ENCODE measurements at places on chromosomes 16 and 17.
A peak's percentile ranks its signal among the peaks of the same experiment; 100 is the strongest.

GRCh38 chr17:30586818-30587595, 109.8 kb downstream of the GOSR1 start:
- DNase-seq, result no peak

DNA sequence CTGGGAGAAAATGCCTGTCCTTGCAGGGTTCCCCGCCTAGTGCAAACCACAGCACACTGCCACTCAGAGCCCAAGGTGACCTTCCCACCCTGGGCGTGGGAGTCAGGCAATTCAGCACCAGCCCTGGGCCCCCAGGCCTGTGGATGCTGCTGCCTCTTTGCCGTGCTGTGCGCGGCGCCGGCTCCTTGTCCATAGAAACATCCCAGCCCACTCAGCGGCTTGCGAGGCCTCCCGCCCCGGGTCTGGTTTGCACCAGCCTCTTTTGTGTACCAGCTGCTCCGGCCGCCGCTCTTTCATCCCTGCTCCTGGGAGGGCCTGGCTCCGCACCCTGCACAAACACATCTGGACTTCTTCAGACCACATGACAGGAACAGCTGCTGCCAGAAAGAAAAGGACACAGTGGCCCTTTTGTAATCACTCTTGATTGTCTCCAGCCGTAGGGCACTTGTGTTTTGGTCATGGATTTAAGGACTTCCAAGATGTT, 75.4 kb upstream of the SDK2 start:
- DNase-seq, result peak; percentile 71

- DNase-seq, result no peak
These were observed 31.9 kb downstream of the MYO18A start for GRCh38 chr17:29148257-29148789.

DNA sequence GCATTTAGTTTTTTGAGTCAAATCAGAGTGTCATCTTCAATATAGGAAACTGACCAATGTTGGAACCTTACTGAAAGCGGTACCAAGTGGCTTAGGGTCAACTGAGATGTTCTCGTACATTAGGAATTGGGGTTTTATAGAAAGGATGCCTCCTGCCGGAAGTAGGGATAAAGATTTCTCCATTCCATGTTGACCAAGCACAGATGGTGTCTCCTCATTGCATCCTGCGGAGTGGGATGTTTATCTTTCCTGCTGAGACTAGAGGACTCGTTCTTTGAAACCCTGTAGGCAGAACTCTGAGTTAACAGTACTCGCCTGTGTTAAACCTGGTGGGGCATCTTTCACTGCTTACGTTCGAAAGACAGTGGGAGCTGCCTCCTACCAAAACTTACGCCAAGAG, 1.4 kb downstream of the SHISA6 start:
- DNase-seq, result no peak

DNA sequence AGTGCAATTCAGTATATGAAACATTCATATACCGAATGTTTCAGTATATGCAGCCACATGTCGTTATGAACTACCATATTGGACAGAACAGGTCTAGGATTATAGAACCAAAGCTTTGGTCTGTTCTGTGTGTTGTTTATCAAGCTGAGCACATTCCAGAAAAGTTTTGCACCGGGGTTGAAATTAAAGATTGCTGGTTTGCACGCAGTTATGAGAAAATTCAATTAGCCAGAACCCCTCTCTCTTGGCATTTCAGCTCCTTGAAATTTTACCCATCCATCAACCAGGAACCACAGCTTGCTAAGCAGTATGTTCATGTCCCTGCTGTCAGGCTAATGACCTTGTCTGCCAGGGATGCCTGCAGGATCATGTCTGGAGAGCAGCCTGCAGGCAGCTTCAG, 9.5 kb downstream of the KRT32 start:
- no peak for DNase-seq

DNA sequence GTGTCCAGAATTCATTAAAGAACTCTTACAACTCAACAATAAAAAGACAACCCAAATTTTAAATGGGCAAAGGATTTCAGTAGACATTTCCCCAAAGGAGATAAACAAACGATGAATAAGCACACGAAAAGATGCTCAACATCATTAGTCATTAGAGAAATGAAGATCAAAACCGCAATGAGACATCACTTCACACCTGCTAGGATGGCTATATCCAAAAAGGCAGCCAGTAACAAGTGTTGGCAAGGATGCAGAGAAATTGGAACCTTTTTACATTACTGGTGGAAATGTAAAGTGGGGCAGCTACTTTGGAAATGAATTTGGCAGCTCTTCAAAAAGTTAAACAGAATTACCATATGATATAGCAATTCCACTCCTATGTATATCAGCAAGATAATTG, 42.0 kb downstream of the PITPNM3 start:
- DNase-seq, result no peak

DNA sequence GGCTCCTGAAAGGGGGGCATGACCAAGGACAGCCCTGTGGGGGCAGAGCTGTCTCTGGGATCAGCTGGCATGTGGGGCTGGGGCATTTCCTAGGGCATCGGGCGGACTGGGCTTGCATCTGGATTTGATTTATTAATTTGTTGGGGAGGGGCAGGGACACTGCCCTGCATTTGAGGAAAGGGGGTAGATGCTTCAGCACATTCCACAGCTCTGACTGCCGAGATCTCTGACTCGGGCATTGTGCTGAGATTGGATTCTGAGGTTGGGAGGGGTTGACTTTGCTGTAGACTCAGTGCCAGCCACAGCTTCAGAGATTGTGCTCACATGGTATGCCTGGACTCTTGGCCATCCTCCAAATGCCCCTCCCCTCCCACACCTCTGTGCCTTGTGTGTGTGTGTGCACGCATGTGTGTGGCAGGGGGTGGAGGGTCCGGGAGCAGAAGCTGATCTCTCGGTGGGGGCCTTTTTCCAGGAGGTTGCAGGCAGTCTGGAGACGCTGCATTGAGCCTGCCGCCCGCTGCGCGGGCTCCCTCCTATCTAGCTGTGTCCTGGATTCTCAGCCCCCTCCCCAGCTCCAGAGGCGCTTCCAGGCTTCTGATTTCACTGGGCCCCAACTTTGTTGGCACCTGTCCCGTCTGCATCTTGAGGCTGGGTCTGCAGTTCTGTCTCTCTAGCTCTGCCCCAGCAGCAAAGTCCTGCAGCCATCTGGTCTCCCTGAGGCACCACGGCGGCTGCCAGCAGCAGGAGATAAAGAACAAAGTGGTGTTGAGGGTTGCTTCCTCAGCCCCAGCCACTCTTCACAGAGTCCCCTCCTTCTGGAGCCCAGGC, 14.9 kb downstream of the IGFBP4 start:
- DNase-seq, result peak; percentile 96

- no peak for DNase-seq
These were observed 7.8 kb downstream of the CBX1 start for GRCh38 chr17:48093341-48094045.

- DNase-seq, result peak; percentile 49
These were observed 121.0 kb downstream of the PARN start for GRCh38 chr16:14509055-14509454.

DNA sequence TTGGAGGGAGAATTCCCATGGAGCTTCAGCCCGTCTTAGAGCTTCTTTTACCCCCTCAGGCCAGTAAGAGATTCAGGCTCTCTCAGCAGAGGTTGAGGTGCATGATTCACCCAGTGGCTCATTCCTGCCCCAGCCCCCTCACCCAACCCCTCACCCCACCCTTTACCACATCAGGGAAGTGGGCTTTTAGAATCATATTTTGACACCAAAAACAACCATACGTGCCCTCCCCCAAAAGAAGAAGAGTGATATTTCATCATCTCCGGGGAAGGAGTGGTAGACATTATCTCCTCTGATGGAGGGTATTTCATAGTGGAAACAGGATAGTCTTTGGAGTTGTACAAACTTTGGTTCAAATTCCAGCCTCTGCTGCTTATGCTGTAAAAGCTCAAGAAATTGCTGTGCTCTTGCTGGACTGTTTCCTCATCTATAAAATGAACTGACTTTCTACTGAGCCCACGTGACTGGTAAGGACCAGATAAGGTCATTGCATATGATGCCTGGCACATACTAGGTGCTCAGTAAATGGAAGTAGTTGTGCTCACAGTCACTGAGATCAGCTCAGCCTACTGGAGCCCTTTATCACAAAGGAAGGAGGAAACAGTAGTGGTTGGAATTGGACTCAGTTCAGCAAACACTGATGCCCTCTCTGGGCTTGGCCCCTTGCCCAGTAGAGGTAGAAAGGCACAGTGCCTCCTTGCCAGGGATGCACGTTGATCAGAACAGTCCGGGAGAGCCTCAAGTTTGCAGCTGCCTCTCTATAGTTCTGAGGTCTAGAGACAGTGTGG, 18.3 kb upstream of the CCL5 start:
- no peak for DNase-seq

DNA sequence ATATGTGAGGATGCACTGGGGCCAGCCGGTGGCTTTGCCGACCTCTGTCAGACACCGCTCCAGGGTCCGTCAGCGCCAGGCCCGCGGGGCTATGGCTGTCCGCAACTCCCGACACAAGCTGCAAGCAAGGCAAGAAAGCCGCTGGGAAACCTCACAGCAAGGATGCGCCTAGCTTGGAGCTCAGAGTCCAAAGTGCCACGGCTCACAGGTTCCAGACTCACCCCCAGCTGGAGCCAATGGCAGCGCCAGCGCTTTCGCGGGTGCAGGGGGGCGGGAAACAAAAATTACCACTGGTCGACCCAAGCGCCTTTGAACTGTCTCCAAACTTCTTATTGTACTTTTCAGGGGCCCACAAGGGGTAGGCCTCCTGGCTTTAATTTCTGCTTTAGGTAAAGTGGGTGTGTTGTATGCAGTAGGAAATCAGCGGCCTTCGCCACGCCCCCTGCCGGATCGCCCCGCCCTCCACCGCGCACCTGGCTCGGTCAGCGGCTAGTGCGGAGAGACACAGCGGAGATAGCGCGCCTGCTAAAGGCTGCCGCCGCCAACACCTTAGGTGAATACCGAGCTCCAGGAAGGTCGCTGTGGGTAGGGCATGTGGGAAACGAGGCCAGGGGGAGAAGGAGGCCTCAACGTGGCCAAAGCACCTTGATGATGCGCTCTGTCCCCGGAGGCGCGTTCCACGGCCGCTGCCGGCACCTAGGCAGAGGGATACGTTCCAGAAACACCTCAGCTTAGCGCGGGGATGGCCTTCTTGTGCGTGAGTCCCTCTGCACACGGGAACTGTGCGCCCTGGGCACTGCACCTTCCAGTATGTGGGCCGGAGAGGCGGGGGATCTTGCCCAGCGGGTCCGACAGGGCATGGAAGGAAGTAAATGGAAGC, 61.0 kb upstream of the RBL2 start:
- peak; percentile 12 for DNase-seq

DNA sequence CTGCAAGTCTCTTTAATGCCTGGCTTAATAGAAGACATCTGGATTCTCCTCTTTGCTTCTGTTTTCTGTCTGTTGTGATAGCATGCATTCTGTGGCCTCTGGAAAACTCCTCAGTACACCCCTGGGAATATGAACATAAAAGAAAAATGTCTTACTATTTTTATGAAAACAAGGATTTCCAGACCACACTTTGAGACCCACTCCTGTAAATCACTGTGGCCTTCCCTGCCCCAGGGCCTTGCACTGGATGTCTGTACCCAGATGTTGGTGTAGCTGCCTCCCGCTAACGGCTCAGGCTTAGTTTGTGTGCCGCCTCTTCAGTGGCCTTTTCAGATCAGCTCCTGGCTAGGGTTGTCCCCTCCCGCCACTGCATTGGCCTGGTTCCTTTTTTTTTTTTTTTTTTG, 126.6 kb downstream of the SOCS1 start:
- DNase-seq, result peak; percentile 95

DNA sequence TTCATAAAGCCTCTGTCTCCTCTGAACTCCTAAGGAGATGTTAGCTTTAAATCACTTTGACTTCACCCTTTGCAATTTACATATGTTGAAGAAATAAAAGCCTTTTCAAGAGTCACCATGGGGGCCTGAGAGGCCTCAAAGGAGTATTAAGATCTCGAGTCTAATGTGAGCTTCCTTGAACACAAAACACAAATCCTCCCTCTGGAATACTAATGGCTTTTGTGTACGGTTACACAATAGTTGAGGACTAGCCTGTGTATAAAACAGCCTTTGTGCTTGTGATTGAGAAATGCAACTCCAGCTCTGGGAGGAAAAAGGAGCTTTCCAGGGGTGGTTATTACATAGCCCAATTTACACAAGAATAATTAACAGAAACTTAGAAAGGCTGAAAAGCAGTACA, 1140.2 kb downstream of the CDH11 start:
- peak; percentile 52 for DNase-seq

GRCh38 chr17:78112518-78113471, 15.8 kb downstream of the TMC6 start:
- DNase-seq, result peak; percentile 57

DNA sequence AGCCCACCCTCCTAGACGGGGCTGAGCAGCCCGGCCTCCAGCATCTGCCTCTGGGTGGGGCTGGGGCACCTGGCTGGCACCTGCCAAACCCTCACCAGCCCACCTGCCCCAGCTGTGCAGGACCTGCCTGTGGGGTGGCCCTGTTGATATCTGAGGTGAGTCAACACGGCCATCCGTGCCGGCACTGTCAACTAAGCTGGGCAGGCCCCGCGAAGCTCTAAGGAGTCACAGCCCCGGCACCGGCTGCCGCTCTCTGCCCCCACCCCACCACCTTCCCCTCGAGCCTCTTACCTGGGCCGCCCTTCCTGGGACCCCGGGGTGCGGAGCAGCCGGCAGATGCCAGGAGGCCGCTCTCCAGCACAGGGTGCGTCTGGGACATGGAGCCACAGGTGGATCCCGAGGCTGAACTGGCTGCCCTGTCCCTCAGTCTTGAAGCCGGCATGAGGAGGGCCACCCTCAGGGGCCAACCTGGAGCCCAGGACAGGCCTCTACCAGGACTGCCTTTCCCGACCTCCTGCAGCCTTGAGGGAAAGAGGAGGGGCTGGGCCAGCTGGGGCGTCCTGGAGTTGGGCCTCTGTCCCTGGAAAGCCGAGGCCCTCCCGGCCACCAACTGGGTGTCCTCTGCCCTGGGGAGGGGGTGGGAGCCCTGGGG, 515 bp downstream of the CBFA2T3 start:
- DNase-seq, result no peak

DNA sequence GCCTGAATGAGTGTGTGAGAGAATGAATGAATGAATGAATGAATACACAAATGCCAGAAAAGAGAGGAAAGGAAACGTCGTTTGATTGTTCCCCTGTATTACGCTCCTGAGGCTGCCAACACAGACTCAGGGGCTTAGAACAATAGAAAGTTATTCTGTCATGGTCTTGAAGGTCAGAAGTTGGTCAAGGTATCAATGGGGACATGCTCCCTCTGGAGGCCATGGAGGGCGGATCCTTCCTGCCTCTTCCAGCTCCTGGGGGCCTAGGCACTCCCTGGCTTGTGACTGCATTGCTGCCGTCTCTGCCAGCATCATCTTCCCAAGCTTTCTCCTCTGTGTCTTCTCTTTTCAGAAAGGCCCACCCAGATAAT, 1.5 kb upstream of the SLC38A8 start:
- DNase-seq, result no peak

DNA sequence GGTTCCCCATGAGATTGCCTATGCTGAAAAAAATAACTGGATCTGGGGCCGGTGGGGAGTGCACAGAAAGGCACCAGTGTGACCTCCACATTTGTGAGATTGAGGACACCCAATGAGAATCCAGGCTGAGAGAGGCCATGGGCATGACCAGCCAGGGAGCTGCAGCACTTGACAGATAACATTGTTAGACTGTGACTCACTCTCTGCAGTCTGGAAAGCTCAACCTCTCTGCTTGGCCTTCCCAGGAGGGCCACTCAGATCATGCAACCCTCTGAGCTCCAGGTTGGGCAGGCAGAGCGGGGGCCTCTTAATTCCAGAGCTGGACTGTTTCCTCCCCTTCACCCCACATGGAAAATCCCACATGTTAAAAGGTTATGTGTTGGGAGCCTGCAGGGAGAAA, 30.1 kb downstream of the FZD2 start:
- DNase-seq, result peak; percentile 98

All from umbilical cord (tissue), 2 donors.